Erythroblast (primary cell): ENCODE measurements at places on chromosomes 3 and 15.

GRCh38 chr15:97729270-97729669 lies 231.2 kb upstream of the ARRDC4 start:
- DNase-seq = no peak

GRCh38 chr3:133995264-133995663 lies 34.5 kb downstream of the SLCO2A1 start:
- no peak for DNase-seq

- no peak for DNase-seq
These were observed 3.1 kb downstream of the CD86 start for GRCh38 chr3:122058294-122058693.

DNA sequence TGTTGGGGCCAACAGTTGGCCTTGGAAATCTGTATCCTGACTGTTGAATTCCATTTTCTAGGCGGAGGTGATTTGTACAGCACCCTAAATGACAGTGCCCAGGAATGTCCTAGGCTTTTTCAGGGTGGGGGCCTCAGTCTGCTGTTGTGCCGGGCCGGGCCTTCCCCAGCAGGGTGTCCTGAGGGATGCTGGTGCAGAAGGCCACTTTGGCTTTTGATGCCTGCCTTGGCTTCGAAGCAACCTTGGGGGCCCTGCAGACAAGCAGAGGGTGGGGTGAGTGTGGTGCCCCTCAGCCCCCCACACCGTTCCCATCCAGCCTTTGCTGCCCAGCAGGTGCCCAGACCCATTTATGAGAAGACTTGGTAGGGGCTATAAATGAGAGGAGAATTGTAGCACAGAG lies 33.0 kb downstream of the SYNM start:
- DNase-seq = no peak

- no peak for DNase-seq
These were observed 136.1 kb upstream of the LMCD1 start for GRCh38 chr3:8365541-8365940.

DNA sequence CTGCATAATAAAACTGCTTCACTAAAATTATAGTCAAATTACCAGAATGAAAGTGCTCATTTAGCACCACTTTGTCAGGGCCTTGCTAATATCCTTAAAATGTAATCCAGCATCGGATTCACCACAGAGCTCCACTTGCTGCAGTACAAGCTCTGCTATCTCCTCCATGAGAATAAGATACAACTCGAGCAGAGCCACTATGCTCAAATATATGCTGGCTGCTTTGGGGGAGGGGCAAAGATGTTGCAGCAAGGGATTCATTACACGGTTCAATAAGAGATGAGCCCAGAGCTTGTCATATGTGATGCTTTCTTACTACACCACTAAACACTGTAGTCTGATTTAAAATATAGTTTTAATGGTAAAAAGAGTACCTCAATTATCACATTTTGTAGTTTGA lies 72.2 kb downstream of the DLG1 start:
- DNase-seq = no peak

GRCh38 chr3:34277110-34277509 lies 478.7 kb downstream of the PDCD6IP start:
- no peak for DNase-seq

DNA sequence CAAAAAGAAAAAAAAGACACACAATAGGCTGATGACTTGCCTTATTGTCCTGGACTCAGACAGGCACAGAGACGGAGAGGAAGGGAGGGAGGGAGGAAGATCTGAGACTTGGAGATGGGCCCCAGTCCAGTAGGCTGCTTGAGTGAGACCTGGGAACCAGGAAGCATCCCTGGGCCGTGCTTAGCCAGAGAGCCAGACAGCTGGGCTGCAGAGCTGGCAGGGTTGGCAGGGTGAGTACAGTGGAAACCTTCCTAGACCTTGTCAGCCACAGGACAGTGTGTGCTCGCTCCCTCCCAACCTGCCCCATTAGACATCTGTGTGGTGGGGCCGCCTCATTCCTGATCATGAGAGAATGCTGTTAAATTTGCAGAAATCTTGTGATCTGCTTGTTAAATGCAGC lies 107.9 kb upstream of the ALDH1A3 start:
- DNase-seq = no peak

- no peak for DNase-seq
These were observed 56.7 kb upstream of the TSC22D2 start for GRCh38 chr3:150351398-150351797.

DNA sequence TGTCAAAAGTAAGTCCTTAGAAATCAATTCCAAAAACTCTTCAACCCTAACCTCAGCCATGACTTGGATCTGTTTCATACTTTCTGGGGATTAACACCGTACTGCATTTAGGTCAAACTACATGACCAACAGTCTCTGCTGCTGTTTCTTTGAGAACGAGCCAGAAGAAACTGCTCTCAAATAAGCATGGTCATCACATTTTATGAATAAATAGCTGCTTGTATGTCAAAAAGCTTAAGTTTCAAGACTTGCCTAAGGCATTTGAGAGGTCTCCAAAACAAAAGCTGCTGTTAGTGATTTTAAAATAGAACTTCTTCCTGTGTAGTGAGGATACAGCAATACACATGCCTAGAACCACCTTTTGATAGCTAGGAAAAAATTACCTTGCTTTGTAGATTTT lies 166.3 kb upstream of the CHRM5 start:
- no peak for DNase-seq
